ENCODE measurements at places on chromosomes 16 and 17. TPM values are rescaled to one million over a fixed set of nuclear protein-coding genes. Genes with fewer than 3 reads are reported as not detected.

DNA sequence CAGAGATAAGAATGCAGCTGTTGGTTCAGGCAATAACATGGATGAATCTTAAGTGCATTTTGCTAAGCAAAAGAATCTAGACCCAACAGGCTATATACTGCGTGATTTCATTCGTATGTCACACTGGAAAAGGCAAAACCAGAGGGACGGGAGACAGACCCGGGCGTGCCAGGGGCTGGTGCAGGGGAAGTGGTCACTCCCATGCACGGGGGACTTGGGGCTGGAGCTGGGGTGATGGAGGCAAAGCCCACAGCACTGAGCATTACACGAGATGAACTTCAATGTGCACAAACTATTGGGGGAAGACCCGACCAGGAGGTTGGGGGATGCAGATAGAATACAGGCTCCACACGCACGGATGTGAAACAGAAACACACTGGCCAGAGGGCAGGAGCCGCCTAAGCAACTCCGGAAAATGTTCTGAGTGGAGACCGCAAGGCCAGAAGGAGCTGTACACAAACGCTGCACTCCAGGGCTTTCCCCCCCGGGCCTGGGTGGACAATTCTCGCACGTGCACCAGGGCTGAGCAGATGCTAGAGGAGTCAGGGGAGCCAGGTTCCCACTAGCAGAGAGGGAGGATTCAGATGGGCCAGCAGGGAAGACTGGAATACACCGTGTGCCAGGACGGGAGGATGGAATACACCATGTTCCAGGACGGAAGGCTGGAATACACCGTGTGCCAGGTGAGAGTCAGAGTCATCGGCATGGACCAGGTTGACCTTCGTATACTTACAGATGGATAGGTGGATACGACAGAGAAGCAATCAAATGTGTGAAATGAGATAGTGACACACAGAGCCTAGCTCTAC lies 11.3 kb downstream of the LMF1 start:
- H3K27ac ChIP-seq = no peak overlapping the region
- H3K27me3 ChIP-seq = no peaks in the 10 kb centered on the region
- no peaks in the 10 kb centered on the region for H3K36me3 ChIP-seq
- no peak overlapping the region for H3K4me3 ChIP-seq
- no peak for DNase-seq
- H3K4me1 ChIP-seq = no peaks in the 10 kb centered on the region

DNA sequence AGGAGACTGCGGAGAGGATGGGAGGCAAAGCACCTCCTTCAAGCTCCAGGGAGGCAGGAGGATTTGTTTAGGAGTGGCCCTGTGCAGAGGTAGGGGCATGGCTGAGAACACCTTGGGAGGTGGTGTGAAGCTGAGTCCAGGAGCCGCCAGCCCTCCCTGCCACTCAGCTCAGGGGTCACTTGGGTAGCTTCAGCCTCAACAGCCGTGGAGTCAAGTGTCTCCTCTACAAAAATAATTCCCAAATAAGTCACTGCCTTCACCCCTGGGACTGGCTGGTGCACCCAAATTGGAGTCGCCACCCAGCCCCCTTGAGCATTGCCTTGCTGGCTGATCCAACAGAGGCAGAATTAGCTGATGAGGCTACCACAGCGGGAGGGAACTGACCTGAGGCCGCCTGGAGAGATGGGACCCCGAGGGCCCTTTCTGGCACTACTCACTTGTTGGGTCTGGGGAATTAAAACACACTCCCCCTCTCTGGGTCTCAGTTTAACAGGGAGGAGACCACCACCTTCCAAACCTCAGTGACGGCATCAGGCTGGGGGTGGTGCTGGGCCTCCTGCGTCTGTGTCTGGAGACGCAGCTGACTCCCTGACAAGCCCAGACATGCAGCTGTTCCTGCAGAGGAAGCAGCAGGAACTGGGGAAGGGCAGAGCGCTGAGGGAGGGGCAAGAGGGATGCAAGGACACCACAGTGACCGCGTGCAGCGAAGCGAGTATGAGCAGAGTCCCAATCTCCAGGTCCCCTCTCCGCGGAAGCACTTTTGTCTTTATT lies 87.9 kb upstream of the TOB1 start:
- no peak overlapping the region for H3K4me3 ChIP-seq
- no peaks in the 10 kb centered on the region for H3K27me3 ChIP-seq
- peak overlapping the region; percentile 51 for H3K27ac ChIP-seq
- H3K4me1 ChIP-seq = peaks cover 24% of the 10 kb centered on the region
- H3K36me3 ChIP-seq = no peaks in the 10 kb centered on the region

- DNase-seq = peak; percentile 69
- H3K36me3 ChIP-seq = no peaks in the 10 kb centered on the region
- no peak overlapping the region for H3K27ac ChIP-seq
- H3K27me3 ChIP-seq = no peaks in the 10 kb centered on the region
- no peak overlapping the region for H3K4me3 ChIP-seq
- H3K4me1 ChIP-seq = peaks cover 3% of the 10 kb centered on the region
Observed at GRCh38 chr16:11232852-11233726, 22.9 kb downstream of the SOCS1 start.

ITGAL gene
- total RNA-seq = not detected

All from H1 (cell line).